ENCODE measurements at places on chromosomes 5 and 9.

DNA sequence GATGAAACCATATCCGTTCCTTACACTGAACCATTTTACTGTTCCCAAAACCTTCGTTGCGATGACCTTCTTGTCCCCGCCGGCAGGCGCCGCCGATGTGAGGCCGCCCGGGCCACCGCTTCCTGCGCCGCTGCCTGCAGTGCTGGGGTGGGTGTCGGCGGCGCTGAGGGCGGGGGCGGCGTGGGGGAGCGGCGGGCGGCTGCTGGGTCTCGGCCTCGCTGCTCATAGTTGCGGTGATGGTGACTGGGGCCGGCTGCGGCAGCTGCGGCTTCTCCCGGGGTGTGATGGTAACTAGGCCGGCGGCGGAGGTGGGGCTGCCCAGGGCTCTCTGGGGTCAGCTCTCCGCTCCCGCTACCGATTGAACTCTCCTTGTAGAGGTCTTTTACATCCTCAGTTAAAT lies 14.1 kb upstream of the OR2S2 start:
- peak; percentile 14 for DNase-seq

- DNase-seq: no peak
Observed at GRCh38 chr9:124450241-124450924, at the start of gene ADGRD2. ADGRD2 (plus strand) TSS chr9:124450451; CDS start chr9:124451667, 1,216 bp downstream.

GRCh38 chr5:56900858-56901578 lies 8.4 kb upstream of the SETD9 start:
- DNase-seq: no peak

GRCh38 chr9:121652021-121652837 lies 795 bp downstream of the DAB2IP start:
- DNase-seq: no peak

GRCh38 chr5:77957-78804 lies 13.8 kb upstream of the PLEKHG4B start:
- no peak for DNase-seq

DNA sequence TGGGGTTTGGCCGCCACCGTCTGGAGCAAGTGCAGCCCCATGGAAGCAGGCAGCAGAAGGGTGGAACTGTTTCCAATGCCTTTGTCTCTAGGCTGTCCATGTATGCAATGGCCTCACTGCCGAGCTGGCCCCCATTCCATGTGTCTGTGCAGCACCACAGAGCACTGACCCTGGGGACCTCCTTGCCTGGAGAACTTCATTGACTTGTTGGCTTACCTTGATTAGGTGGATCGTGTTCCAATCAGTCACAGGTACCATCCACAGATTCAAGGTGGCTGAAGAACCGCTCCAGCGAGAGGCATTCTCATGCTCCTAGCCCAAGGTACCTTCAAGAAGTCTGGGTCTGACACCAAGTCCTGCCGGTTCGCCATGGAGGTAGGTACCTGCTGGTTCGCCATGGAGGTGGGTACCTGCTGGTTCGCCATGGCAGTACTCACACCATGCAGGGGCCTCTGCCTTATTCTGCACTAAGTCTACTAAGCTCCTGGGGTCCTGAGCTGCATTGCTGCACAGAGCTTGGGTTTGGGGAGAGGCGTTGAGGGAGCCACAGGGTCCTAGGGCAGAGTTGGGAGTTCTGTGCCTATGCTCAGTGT lies 358.3 kb upstream of the IRX1 start:
- no peak for DNase-seq

DNA sequence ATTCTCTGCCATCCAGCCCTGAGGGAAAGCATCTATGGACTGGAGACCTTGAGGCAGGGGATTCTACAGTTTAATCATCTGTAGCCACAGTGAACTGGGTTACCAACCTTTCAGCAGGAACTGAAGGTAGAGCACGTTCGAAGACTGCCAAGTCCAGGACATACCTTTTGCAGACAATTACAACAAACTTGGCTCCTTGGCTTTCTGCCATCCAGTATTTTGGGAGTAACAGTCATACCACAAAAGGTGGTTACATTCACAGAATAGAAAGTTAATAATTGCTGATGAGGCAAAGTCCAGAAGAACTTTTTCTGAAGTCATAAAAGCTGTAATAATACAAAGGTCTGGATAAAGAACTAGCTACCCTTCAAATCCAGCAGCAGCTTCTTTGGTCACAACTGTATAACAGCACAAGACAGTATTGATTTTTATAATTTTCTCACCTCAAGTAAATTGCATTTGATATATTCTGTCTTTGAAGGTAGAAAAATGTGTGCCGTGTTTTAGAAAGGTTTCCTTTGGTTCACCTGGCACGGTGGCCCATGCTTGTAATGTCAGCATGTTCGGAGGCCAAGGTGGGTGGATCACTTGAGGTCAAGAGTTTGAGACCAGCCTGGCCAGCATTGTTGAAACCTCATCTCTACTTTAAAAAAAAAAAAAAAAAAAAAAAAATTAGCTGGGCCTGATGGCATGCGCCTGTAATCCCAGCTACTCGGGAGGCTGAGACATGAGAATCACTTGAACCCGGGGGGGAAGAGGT lies 236.6 kb downstream of the NR3C1 start:
- no peak for DNase-seq

DNA sequence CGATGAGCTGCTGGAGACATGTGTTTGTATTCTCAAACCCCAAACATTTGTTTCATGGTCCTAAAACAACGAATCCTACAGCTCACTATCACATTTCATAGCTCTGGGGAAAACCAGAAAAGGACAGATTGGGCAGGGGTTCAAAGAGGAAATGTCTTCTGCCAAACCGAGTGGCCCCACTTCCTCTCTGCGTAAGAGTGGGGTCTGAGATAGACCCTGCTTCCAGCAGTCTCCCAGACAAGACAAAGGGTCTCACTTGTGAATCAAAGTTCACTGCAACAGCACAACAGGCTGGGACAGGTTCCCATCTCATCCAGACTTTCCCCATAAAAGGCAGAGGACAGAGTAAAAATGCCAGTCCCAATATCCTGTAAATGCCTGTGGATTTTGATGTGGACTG lies 276.2 kb upstream of the SLC24A2 start:
- DNase-seq: no peak

- DNase-seq: no peak
Observed at GRCh38 chr9:89842267-89842768, 237.5 kb downstream of the GADD45G start.

GRCh38 chr5:132665574-132666080 lies 7.7 kb downstream of the IL13 start:
- no peak for DNase-seq

DNA sequence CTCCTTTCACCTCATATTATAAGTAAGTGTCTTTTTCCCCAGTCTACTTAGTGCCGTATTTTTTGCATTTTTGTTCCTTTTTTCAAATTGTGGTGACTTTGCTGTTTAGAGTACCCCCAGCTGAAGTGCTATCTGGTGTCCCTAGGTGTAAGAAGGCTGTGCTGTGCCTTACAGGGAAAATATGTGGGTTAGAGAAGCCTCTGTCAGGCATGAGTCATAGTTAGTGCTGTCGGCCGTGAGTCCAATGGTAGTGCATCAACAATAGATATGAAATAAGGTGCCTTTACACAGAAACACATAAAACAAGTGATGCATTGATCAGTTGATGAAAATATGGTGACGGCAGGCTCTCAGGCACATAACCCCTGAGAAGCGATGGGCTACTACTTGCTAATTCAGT lies 20.1 kb downstream of the SYK start:
- no peak for DNase-seq

DNA sequence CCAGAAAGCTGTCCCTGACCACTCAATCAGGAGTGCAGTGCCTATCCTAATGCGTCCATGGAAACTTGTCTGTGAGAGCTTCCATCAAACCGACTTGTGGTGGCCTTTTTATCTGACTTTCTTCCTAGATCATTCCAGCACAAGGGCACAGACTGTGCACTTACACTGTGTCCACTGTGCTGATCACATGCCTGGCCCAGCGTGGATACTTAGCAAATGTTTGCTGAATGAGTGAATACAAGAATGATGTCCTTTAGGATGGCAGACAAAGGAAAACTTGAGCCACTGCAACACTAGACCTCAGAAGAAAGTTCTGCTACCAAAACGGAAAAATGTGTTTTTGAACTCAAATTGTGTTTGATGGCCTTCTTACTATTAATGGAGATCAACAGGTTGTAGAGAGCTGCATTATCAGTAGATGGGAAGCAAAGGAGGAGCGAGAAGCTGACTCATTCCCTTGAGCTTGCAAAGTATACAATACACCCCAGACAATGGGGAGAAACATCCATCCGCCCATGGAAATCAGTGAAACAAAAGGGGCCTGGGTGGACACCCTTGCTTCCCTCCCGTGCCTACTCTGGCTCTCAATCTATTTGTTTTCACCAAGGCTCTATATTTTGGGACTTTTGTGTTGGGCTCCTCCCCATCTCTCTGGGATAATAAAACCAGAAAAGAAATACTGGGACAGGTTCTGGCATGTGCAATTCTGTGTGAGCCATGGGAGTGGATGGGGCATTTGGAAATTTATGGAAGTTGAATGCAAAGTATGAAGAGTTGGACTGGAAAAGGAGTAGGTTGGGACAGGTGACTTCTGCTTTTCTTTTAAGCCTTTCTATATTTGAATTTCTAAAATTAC lies 76.2 kb upstream of the ZFAND5 start:
- no peak for DNase-seq

- no peak for DNase-seq
Observed at GRCh38 chr9:123893831-123894460, 36.0 kb downstream of the DENND1A start.

GRCh38 chr5:72191404-72191803 lies 84.1 kb downstream of the MAP1B start:
- no peak for DNase-seq

DNA sequence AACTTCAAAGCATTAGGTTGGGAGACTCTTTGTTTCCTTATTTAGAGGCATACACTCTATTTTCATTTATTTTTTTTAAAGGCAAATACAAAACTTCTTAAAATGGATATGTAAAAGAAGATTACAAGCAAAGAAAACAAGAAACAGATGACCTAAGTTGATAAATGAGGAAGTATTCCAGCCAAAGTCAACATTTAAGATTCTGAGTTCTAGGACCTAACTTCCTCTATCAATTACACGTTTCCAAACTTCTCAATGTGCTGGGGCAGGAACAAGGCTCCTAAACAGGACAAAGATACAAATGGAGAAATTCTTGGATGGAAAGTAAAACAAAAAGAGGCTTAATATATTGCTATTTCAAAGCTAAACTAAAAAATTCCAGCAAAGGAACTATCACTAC lies 89.5 kb downstream of the TLE1 start:
- DNase-seq: no peak

DNA sequence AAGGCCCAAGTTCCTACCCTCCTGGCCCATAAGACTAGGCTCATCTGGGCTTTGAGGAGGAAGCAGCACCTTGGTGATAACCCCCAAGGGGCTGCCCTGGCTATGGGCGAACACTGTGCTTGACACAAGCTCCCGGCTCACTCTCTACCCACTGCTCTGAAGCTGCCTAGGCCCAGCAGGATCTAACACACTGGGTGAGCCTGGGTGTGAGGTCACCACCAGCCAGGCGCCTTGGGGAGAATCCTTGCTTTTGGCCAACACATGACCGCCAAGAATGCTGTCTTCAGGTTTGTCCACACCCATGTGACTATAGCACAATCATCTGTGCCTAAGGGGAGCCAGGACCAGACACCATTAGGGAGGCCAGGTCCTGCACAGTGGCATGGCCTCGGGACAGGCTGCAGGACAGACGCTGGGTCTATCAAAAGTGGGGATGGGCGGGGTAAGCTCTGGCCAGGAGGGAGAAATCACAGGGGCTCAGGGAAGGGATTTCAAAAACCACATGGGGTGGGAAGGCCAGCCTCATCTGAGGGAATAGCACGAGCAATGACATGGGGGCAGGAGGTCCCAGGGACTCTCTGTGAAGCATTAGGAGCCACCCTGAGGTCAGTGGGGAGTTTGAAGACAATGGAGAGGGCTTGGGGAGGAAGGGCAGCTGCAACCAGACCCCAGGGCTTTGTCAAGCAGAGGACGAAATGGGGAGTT lies 29.6 kb downstream of the BICD2 start:
- no peak for DNase-seq

GRCh38 chr9:35517131-35517530 lies 27.2 kb downstream of the RUSC2 start:
- DNase-seq: no peak

DNA sequence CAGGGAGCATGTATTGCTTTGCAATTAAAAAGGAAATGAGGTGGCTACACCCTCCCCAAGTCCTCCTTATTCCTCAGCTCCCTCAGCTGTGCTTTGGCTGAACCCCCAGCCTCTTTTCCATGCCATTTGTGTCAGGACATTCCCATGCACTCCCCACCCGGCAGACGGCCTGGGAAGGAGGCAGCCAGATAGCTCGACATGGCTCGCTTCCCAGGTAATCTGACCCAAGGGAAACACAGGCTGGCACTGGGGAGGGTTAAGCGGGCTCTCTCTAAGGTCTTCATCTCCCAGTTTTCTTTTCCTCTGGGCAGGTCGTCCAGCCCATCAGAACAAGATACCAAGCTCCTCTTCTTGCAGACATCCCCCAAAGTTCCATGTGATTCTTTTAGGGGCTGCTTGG lies 31.2 kb downstream of the BTNL9 start:
- DNase-seq: no peak

DNA sequence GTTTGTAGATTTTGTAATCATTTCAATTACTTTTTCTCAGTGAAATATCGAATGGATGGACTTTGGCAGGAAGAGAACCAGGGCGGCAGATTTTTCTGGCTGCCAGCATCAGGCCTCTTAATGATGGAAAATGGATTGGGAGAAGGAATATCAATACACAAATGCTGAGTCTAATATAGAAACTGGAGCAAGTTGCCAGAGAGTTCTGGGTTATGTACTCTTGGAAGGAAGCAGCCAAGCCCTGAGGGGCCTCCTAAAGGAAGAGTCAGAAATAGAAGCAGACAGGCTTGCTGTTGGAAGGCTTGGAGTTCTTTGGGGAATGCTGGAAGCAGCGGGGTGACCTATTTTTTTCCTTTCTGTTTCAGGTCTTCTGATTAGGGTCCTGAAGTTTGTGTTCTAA lies 428.6 kb downstream of the DMAC1 start:
- no peak for DNase-seq

GRCh38 chr5:72070529-72070928 lies 36.7 kb upstream of the MAP1B start:
- no peak for DNase-seq

DNA sequence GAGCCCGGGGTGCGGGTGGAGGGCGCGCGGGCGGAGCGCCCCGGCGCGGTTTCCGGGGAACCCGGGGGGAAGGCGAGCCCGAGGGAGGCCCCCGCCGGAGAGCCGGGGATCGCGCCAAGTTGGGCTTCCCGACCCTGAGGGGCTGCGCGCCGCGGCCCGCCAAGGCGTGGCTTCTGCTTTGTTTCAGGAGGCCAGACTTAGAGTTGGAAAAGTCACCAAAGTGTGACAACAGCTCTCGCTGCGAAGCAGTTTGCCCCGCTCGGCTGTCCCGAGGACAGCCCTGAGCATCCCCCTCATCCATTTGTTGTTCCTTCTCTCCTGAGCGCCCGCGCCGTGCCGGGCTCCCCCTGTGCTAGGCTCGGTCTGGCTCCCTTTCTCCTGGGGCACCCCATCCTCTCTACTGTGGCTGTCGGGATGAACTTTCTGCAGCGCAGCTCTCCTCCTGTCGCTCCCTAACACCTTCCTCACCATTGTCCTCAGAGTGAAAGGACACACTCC lies 410 bp downstream of the GLIPR2 start:
- no peak for DNase-seq

GRCh38 chr9:112939418-112939817 lies 48.7 kb upstream of the SLC46A2 start:
- no peak for DNase-seq

GRCh38 chr9:127132375-127132774 lies 9.9 kb upstream of the ANGPTL2 start:
- no peak for DNase-seq

GRCh38 chr9:103407260-103407659 lies 412.1 kb downstream of the CYLC2 start:
- no peak for DNase-seq

GRCh38 chr9:36416890-36417289 lies 16.8 kb upstream of the RNF38 start:
- no peak for DNase-seq

Data from stimulated activated CD4-positive, alpha-beta T cell treated with anti-CD3 and anti-CD28 coated beads, TNF-alpha, amount 100 ng/mL, for 1 hour (primary cell).